SHP77 treated with DMSO at 0.1 percent for 48 hours (cell line): ENCODE measurements at places on chromosomes 1 and 21.
A peak's percentile ranks its signal among the peaks of the same experiment; 100 is the strongest.

DNA sequence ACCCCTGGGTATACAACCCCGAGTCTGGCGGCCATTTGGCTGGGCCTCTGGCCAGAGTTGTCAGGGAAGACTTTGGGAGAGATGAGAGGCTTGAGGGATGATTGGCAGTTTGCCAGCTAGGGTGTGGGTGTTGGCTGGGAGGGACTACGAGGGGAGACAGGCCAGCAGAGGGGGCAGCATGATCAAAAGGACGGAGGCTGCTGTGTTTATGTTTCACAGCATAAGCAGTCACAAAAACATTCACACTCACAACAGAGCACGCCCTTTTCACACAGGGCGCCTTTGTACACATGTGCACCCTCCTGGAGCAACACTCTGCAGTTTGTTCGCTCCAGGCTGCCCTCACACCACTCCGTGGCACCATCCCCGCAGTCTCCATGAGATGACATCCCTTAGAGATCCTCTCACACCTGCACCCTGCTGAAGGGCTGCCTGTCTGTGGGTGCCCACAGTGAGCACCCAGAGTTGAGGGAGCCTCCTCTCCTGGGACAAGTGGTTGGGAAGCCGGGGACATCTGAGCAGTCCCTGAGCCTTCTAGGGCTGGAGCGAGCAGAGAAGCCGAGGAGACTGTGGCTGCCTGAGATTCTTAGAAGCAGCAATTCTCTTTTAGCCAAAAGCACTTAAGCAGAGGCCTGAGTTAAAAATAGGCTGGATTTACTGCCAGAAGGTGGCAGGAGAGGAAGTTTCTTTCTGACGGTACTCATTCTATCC lies 15.4 kb downstream of the EFNA3 start:
- peak; percentile 91 for DNase-seq

DNA sequence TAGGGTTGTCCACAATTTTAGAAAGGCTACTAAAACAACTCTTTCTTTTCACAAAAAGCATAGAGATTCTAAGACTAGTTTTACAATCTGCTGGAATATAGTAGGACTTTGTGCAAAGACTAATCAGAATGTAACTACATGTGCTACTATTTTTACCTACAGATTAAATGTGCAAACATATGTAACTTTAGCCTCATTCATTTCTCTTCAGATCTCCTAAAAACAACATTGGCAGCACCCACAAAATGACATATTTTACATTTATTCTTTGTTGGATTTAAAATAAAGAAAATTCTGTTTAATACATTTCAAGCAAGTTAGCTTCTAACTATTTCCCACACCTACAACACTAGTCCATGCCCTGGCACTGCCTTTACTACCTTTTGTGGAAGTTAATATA lies 292.2 kb downstream of the AKT3 start:
- no peak for DNase-seq

DNA sequence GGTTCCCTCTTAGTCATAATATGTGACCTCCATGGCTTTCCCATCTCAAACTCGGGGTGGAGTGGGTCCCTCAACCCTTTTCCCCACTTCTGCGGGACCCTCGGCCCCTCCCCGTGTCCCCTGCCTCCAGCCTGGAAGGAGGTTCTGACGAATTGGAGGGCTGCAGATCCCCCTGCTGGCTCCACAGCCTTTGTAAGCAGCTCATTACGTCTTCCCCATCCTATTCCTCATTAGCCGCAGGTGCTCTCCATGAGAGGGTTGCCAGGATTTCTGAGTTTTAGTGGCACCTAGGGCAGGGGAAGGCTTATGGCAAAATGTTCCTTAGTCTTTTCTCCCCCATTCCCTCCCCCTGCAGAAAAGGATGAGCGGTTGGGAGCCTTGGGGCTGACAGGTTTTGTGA lies 8.3 kb downstream of the ACTL8 start:
- DNase-seq, result no peak

DNA sequence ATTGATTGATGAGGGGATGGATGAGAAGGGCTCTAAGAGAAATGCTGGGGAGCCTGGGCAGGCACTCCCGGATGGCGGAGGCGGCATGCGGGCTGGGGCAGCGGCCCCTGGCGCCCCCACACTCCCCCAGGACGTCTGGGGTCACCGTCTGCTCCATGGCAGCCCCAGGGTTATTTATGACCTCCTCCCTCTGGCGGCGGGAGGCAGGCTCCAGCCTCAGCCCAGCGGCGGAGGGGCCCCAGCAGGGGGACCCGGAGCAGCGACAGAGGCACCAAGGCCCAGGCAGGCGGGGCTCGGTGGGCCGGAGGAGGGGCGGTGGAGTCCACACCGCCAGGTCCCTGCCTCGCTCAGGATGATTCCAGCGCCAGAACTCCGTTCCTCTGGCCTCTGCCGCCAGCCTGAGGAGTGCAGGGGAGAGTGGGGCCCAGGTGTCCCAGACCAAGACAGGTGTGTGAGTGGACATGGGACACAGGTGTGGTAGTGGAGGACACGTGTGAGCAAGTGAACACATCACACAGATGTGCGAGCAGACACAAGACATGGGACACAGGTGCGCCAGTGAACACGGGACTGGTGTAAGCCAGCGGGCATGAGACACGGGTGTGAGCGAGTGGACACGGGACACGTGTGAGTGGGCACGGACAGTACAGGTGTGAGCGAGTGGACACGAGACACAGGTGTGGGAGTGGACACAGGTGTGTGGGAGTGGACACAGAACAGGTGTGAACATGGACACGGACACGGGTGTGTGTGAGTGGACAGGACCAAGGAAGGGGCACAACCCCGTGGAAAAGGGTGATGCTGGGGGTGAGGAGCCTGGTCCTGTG lies 2.5 kb upstream of the SAMD11 start:
- DNase-seq, result peak; percentile 57

DNA sequence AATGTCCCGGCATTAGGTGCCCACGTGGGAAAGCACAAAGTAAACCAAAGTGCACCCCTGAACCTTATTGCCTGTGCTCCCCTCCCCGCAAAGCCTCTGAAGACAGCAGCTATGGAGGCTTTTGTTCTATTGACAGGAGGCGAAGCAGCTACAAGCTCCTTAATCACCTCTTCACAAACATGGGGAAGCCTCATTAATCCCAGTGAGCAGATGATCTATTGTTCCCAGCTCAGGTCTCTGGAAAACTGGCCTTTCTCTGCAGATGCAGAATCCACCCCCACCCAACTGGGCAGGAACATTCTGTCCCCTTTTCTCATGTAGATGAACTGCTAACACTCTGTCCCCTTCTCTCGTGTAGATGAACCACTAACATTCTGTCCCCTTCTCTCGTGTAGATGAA lies 190.5 kb upstream of the CSF3R start:
- DNase-seq, result no peak

GRCh38 chr1:206538086-206538770 lies 30.9 kb downstream of the RASSF5 start:
- no peak for DNase-seq

DNA sequence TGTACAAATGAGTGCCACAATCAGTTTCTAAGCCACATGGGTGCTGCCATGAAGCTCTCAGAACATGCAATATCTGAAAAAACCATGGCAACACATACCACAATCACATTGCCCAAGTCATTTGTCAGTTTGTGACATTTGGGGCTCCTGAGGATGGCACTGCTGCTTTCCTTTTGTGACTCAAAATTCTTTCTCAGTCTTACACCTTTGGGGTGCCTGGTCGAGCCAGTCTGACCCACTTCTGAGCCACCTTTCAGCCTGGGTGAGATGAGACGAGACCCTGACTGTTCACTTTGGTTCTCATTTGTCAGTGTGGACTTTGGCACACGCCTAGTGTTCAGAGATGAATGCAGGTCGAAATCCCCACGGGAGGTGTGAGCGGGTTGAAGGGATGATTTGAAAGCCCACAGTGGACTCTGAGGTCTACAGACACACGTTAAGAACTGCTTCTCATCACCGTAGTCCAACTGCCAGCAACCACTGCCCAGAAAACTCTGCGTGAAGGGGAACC lies 8.0 kb downstream of the BATF3 start:
- DNase-seq, result no peak

GRCh38 chr1:8780405-8780804 lies 37.0 kb downstream of the RERE start:
- DNase-seq, result no peak

DNA sequence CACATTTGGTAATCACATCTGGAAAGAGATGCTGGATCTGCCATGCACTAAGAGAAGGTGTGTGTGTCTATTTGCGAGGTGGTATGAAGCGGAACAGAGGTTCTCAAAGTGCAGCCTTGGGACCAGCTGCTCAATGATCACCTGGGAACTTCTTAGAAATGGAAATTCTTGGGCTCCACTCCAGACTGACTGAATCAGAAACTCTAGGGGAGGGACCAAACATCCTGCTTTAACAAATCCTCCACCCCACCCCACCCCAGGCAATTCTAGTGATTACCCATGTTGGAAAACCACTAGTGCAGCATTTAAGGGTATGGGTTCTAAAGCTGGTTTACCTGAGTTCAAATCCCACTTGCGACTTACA lies 143.9 kb upstream of the JUN start:
- no peak for DNase-seq

- DNase-seq, result no peak
Observed at GRCh38 chr1:3247521-3248121, 178.6 kb downstream of the PRDM16 start.

- DNase-seq, result no peak
Observed at GRCh38 chr1:163093169-163093568, 24.0 kb downstream of the RGS4 start.

GRCh38 chr1:219373616-219373935 lies 199.9 kb downstream of the LYPLAL1 start:
- DNase-seq, result no peak

DNA sequence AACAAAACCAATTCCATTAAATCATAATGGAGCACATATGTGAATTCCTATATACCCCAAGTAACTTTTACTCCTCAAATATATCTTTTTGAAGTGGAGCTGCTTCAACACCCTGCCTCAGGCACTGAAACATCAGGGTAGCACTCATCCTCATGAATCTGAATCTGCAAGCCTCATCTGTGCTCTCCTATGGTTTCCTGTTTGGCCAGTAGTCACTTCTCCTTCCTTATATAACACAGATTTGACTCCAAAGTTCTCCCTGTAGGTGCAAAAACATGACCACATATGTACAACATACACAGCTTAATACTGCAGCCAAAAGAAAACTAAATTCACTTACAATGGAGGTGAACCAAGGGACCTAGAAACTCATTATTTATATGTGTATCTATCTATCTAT lies 7.2 kb downstream of the TRIT1 start:
- no peak for DNase-seq

GRCh38 chr1:23198373-23198772 lies 18.9 kb downstream of the HTR1D start:
- DNase-seq, result no peak

- DNase-seq, result no peak
Observed at GRCh38 chr21:31354604-31355443, 10.8 kb upstream of the TIAM1 start.

DNA sequence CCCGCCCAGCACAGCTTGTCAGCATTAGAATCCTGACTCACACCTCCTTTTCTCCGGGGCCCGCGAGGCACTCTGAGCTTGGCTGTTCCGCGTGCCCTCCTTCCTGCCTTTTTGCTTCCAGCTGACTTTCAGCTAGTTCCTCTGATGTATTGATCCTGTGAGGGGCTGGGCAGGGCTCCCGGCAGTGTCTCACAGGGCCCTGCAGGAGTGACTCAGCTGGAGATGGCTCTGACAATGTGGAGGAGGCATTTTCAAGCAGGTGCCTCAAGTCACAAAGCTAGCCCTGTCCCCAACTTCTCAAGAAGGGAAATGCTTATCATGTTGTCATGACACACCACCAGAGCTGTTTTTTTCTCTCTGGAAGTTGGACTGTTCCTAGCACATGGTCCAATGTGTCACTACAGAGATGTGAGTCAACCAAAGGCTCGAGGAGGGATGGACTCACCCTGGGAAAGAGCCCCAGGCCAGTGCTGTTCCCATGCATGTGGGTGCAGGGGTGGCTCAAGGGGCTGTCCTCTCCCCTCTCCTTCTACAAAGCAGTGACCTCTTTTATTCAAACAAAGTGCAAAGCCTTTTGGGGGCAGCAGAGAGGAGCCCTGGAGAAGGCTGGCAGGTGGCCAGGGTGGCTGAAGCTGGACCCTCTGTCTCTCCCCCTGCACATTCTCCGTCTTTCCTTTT lies 30.6 kb downstream of the SYT6 start:
- DNase-seq, result no peak

GRCh38 chr1:109768820-109769219 lies 5.1 kb upstream of the EPS8L3 start:
- no peak for DNase-seq

DNA sequence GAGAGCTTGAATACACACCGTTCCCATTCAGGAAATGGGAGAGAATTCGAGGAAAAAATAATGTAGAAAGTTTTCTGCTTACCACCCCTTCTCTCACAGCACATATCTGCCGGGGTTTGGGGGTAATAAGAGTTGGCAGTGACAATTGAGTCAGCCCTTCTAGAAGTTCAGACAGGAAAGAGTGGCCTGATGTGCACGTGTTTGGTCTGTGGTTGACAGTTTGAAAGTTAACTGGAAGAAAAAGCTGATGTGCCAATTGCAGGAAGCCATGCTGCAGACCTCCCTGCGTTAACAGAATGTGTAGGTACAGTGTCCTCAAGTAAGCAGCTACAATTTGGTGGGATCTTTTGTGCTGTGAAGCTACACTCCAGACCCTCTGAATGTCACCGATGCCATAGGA lies 50.9 kb downstream of the DHX9 start:
- no peak for DNase-seq

DNA sequence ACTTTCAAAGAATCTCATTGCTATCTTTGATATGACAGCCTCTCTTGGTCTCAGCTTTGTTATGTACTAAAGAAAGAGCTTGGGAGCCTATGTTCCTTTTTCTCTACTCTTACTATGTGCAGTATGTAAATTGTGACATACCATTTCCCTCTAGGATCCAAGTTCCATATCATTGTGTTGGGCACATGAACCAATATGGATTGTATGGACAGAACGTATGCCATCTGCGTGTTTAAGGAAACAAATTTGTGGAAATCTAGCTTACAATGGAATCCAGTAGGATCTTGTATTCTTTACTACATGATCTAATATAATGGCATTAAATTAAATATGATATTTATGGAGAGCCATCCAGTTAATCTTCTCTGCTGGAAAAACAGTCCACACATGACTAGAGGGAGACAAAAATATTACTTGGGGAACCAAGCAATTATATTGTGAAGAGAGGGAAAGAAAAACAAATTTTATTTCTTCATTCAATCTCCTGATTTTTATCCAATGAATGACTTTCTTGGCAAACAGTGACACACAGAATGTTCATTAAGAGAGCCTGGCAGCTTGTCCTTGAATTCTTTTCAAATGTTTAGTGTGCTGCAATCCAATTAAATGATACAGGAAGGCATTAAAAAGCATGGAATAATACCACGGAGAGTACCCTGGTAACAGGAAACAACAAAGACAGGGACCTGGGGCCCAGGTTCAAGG lies 106.5 kb upstream of the DAB1 start:
- no peak for DNase-seq
